ENCODE measurements at places on chromosomes 6 and 20.

DNA sequence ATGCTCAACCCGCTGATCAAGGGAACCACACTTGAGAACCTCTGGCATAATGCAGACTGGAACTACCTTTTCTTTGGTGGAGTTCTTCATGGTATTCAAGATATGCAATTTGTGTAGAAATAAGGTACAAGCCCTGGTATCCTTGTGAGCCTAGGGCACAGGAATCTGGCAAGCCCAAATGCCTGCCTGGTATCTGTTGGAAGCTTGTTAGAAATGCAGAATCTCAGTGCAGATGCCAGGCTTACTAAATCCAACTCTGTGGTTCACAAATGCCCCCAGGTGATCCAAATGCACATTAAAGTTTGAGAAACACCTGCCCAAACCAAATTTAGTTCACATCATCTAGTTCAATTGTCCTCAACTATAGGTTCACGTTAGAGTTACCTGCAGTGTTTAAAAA lies 159.8 kb upstream of the LAMP5 start:
- DNase-seq = no peak

GRCh38 chr6:150334790-150335783 lies 33.7 kb upstream of the IYD start:
- DNase-seq = peak; percentile 29

DNA sequence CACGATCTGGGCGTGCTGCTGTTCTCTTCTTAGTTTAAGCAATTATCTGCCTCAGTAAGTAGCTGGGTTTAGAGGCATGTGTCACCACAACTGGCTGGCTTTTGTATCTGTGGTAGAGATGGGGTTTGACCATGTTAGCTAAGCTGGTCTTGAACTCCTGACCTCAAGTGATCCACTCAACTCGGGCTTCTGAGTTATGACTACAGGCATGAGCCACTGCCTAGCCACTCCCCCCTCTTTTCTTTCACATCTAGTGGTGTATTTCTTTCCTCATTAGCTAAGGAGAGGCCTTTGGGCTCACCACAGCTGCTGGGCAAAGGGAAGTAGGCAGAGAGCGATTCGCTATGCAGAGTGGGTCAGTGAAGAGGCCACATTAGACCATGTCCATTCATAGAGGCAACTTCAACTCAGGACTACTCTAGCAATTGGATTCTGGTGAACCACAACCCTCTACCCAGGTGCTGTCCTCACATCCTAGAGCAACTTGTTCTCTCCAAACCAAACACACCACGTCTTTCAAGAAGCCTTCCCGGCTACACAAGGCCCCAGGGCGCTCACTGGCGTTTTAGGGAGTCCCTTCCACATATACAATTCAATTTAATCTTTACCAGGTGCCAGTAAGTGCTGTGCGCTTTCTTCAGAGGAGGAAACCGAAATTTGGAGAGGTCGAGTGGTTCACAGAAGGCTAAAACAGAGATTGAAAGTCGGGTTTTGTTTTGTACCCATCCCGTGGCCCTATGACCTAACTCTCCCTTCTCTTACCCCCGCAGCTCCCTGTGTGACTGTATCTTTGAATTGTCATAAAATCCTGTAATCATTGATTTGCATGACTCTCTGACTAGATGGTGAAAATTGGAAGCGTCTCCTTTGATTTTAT lies 26.5 kb upstream of the GFOD1 start:
- no peak for DNase-seq

GRCh38 chr6:121482004-121482693 lies 46.7 kb downstream of the GJA1 start:
- DNase-seq = no peak

DNA sequence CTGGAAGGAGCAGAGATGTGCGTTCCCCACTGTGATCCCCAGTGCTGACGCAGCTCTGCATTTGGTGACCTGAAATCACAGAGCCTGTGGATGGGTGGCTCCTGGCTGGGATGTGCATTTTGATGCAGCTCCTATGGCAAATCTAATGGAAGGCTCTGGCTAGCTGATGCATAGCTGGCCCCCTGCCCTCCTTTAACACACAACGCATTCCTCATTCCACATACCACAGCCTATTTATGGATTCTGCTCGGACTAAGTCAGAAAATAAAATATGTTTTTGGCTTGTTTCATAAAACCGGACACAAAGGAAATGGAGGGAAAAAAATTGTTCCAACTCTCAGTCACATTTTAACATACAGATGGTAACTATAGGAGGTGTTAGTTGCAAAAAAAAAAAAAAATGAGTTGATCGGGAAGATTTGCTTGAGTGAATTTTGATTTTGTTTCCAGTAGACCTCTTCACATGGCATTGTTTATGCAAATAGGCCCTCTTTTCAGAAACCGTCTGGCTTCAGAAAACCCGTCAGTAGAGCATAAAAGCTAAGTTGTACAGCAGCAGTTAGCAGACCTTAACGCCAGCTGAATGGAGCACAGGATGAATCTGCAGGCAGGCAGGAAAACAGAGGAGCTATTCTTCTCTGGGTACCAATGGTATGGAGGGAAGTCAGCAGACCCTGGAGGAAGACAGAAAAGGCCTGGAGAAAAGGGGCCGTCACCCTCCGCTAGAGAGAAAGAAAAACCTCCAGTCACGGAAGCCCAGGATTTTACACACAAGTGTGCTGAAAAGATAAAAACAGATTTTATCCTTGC lies 215.4 kb downstream of the HDGFL1 start:
- DNase-seq = no peak

DNA sequence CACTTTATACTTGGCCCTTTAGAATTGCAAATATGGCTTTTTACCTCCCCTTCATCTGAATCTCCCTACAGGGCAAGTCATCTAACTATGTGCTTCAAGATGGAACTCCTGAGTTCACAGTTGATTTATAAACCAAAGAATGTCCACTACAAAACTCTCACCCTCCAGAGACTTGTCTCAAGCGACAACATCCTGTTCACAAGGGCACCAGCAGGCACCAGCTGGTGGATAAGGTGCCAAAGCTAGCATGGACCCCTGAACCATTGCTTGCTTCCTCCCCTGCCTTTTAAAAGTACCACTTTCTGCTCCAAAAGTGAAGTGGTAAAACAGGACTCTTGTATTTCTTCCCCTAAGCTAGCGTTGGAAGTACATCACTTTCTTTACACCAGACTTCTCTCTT lies 154.5 kb downstream of the LPA start:
- no peak for DNase-seq

- DNase-seq = peak; percentile 80
These were observed 27.4 kb downstream of the MGME1 start for GRCh38 chr20:17995967-17996819.

GRCh38 chr20:16167423-16168130 lies 405.7 kb downstream of the KIF16B start:
- DNase-seq = no peak

- DNase-seq = no peak
These were observed 50.2 kb downstream of the GFRA4 start for GRCh38 chr20:3612795-3613572.

GRCh38 chr6:80733641-80734040 lies 627.2 kb downstream of the BCKDHB start:
- no peak for DNase-seq

- no peak for DNase-seq
These were observed 79.4 kb upstream of the SCAF8 start for GRCh38 chr6:154653853-154654252.
